ENCODE measurements at places on chromosomes 4 and X.

DNA sequence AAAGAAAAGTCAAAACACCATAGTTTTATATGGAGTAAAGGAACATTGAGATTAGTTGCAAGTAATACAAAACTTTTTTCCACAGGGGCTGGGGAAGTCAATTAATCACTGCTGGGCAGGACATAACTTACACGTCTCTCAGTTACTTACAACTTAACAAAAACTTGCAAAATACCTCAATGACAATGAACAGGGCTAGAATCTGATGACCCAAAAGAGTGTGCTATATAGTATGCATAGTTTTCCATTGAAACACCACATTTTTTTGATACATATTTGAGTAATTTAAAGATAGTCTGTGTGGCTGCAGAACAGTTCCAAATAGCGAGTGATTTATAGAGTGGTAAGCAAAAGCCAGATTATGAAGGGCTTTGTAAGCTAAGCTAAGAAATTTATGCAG lies 172.3 kb upstream of the TRPC5 start:
- no peak for DNase-seq

DNA sequence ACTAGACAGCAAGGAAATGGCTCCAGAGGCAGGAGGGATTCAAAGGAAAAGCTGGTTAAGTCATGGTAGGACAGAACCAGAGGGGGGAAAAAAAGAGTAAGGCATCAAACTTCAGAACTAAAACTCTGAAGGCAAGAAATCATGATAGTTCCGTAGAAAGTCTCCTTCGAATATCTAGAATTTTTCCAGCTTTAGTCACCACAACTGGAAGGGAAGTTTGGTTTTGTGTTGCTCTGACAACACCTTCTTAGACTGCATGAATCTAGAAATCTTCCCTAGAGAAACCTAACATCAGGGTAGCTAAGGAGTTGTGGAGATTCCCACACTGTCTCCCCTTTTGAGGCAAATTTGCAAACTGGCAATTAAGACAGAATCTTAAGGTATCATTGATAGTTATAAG lies 33.7 kb downstream of the AMMECR1 start:
- DNase-seq: no peak

- peak; percentile 32 for DNase-seq
Observed at GRCh38 chr4:106329041-106329618, 12.8 kb downstream of the AIMP1 start.

GRCh38 chr4:57333684-57334083 lies 223.5 kb upstream of the IGFBP7 start:
- no peak for DNase-seq

GRCh38 chrX:19799319-19800182 lies 87.8 kb downstream of the SH3KBP1 start:
- DNase-seq: peak; percentile 56

DNA sequence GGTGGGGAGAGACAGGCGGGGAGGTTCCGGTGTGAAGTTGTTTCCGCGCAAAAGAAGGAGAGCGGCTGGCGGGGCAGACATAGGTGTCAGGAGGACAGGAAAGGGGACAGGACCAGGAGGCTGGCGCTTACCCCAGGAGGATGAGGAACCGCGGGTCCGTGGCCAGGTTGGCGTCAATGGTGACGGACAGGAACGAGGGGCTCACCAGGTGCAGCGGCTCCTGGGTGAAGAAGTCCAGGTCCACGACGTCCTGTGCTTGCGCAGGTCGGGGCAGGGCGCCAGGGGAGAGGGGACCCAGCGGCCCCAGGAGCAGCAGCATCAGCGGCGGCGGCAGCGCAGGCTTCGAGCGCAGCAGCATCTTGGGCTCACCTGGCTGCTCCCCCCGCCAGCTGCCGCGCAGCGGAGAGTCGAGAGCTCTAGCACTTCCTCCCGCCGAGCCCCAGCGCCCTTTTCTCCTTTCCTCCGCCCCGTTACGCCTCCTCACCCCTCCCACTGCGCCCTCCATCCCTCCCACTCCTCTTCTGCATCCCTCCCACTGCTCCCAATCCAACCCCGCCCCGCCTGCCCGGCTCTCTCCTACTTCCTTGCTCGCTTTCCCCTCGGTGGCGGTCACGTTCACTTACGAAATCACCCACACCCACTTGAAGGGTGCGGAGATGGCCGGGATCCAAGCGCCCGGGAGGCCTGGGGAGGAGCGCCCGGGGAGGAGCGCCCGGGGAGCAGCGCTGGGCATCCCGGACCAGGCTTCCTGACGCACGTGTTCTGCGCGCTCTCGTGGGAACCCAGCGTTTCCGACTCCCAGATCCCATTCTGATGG lies at the start of gene HPSE:
Gene HPSE (minus strand): TSS at position 424 of the 817 bp plus-strand sequence. CDS start 66 bp downstream, at position 358.
- peak; percentile 72 for DNase-seq

DNA sequence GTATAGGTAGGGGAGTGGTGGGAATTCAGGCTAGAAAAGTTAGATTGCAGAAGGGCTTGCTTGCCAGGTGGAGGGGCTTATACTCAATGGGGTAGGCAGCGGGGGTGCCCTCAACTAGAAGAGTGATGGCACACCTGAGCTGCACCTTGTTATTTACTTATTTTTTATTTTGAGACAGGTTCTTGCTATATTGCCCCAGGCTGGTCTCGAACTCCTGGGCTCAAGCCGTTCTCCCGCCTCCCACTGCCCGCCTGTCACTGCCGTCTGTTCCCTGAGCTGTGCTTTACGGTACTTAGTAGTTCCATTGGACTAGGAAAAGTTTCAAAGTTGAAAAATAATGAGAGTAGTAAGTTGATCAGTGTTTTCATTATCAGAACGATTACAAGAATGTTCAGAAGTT lies 2.0 kb downstream of the ZFX start:
- no peak for DNase-seq

DNA sequence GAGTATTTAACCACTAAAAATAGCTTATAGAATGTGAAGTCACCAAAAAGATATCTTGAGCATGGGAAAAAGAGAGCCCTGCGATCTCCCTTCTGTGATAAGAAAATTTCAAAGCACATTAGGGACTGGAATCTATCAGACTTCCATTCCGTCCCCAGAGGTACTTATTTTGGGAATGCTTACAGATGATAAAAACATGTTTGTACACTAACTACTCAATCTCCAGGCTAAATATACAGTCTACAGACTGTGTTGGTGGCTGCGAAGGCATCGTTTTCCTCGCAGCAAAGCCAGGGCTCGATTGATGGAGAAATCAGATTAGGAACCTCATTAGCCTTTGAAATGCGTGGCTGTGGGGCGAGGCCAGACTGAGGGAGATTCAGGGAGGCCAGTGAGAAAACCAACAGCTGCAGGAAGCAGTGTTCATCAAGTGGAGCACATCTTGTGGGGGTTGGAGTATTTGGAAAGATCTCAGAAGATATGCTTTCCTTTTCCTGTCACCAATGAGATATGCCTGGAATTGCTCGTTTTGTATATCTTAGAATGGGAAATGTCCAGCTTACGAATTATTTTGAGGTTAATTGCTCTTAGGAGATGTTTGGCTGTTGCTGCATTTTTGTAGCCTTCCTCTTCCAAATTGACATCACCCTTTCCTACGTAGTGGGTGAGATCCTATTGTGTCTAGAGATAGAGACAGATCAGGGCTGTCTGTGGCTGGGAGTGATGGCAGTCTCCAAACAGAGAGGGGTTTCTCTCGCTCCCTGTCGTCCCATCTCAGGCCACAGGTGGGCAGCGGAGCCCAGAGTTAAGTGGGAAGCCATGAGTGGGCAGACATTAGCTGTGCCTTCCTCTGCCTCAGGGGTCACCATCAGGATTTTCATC lies 224.9 kb upstream of the FAT1 start:
- no peak for DNase-seq

GRCh38 chr4:119116925-119117900 lies 18.4 kb upstream of the MYOZ2 start:
- DNase-seq: no peak

DNA sequence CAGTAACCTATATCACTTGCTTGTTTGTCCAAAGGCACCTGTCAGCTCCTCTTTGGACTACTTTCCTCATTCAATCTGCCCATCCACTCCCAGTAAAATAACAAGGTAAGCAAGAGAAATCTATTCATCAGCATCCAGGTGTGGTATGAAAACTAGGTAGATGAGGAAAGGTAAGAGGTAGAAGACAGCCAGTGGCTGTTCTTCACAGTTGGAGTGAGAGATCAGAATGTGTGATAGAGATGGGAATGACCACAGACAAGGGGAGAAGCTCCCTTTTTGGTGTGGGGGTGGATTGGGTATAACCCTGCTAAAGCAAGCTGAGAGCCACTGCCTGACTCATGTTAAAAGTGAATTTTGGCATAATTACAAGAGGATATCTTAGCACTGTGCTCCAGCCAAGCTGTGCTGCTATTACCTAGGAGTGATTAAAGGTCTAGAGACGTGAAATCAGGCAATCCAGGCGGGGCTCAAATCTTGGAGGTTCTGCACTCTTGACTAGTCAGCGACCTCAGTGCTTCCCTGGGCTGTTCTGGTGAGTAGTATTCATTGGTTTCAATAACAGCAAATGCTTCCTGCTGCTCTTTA lies 28.1 kb upstream of the RASL11B start:
- no peak for DNase-seq

DNA sequence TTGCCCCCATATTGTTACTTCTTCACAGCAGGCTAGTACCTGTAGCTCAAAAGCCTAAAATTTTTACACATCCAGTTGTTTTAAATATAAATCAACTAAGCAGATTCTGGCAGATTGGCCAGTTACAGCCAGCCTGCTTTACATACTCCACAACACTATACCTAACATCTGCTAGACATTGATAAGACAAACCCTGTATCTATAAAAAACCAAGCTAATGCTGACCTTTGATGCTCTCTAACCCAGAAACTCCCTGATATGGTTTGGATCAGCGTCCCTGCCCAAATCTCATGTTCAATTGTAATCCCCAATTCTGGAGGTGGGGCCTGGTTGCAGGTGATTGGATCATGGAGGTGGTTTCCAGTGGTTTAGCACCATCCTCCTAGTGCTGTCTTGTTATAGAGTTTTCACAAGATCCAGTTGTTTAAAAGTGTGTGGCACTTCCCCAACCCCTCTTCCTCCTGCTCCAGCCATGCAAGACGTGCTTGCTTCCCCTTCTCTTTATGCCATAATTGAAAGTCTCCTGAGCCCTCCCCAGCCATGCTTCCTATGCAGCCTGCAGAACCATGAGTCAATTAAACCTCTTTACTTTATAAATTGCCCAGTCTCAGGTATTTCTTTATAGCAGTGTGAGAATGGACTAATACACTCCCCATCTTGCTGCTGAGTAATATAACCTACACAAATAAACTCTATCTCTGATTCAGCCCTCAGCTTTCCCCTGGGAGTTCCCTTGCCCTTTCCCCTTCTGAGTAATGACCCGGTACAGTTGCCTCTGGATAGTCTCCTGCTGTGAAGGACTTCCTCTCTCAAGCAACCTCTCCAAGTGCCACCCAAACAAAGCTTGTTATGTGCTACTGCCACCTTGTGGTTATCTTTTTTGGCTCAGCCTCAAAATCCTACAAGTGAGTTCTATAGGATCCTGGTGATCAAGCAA lies 39.6 kb downstream of the ZCCHC13 start:
- peak; percentile 57 for DNase-seq

- DNase-seq: no peak
Observed at GRCh38 chr4:123869286-123870215, 473.0 kb downstream of the SPRY1 start.

DNA sequence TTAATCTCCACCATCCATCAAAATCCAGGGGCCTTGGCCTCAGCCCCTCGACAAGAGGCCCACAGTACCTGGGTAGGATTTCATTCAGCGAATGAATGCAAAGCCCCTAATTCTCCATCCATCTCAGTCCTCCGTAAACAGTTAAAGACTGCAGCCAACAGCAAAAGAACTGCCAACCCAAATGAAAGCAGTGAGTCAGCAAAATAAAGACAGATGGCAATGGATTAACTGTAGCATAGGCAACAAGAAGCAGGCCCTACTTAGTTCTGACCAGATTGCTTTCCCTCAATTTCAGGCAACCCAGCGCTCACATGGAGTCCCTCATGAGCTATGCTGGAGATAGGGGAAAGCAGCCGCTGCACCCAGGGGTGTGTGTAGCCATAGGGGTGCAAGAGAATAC lies 21.4 kb downstream of the PLAC1 start:
- DNase-seq: no peak

DNA sequence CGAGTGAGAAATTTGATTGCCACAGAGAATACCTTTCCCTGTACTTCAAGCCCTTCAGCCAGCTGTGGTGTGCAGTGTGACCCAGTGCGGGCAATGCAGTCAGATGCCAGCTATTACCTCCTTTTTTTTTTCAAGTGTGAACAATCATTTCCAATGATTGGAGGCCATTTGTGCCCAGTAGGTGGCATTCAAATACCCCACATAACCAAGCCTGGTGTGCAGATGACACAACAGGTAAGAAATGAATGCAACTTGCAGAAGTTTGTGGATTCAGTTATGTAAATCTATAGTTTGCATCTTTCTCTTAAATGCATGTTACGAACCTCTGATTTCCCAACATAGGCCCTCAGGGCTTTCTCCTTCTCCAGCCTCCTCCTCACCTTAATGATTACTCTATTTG lies 98.0 kb downstream of the CLCN4 start:
- no peak for DNase-seq

GRCh38 chrX:69173906-69174305 lies 8.7 kb upstream of the PJA1 start:
- DNase-seq: no peak

- no peak for DNase-seq
Observed at GRCh38 chrX:17042037-17042436, 95.6 kb downstream of the REPS2 start.

GRCh38 chr4:121977251-121978171 lies 25.7 kb upstream of the TRPC3 start:
- peak; percentile 34 for DNase-seq

GRCh38 chrX:68087526-68087925 lies 345.8 kb downstream of the OPHN1 start:
- no peak for DNase-seq

GRCh38 chr4:82711158-82711785 lies 87.3 kb downstream of the SCD5 start:
- no peak for DNase-seq

GRCh38 chrX:97452283-97452682 lies 568.6 kb downstream of the RPA4 start:
- no peak for DNase-seq

DNA sequence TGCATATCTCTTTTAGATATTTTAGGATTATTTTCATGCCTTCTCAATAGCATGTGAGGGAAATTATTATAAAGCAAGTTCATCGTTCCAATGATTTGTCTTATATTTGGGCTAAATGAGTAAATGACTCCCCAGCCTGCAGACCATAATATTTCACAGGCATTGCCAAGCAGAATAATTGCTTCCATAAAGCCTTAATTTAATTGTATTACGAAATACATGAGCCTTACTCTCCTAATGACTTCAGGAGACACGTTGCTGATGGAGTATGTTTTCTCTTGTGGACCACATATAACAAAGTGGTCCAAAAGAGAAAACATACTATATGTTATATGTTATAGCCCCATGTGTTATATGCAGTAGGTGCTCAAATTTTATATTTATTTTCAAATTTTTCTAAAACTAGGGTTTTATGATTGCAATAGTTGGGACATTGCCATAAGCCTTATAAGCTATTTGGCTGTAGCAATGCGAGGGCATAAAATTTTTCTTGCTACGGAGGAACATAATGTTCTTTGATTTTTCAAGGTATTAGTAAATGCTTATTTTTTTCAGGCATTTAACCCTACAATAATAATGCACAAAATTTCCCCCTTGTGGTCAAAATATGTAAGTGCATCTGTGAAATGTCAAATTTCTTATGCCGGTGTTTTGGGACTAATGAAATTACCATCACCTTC lies 26.2 kb upstream of the TMPRSS11D start:
- DNase-seq: peak; percentile 46
